Ovary (tissue), 10 donors: ENCODE measurements at places on chromosomes 11 and 22. TPM values are rescaled to one million over a fixed set of nuclear protein-coding genes. Genes with fewer than 3 reads are reported as not detected.

The MMP12 gene
- not detected for polyA plus RNA-seq

The NXPE1 gene
- polyA plus RNA-seq = not detected

The UBQLNL gene
- 0.73 TPM for polyA plus RNA-seq

The SERPIND1 gene
- polyA plus RNA-seq = 5.0 TPM

GRCh38 chr11:111101881-111102280, 143.6 kb upstream of the POU2AF2 start:
- H3K27ac ChIP-seq = no peak overlapping the region
- H3K36me3 ChIP-seq = no peaks in the 10 kb centered on the region
- no peaks in the 10 kb centered on the region for H3K27me3 ChIP-seq
- DNase-seq = no peak
- H3K4me1 ChIP-seq = no peaks in the 10 kb centered on the region

GRCh38 chr11:15764948-15765347, 591.4 kb downstream of the SOX6 start:
- peaks cover 2% of the 10 kb centered on the region for H3K4me1 ChIP-seq
- no peak for DNase-seq
- no peaks in the 10 kb centered on the region for H3K36me3 ChIP-seq
- H3K27ac ChIP-seq = no peak overlapping the region
- no peaks in the 10 kb centered on the region for H3K27me3 ChIP-seq
- no peak overlapping the region for H3K4me3 ChIP-seq
